ENCODE measurements at places on chromosomes 6 and 20. TPM values are rescaled to one million over a fixed set of nuclear protein-coding genes. Genes with fewer than 3 reads are reported as not detected.

KIAA1755 gene
- total RNA-seq = 0.20 TPM

SIRPD gene
- total RNA-seq = not detected

TOMM6 gene
- total RNA-seq = 306 TPM

THEMIS gene
- not detected for total RNA-seq

MCCD1 gene
- total RNA-seq = not detected

PI3 gene
- total RNA-seq = 2.9 TPM

PACRG gene
- total RNA-seq = not detected

RBM24 gene
- total RNA-seq = 5.3 TPM

SRF gene
- total RNA-seq = 16.3 TPM

RBPJL gene
- total RNA-seq = not detected

SLC35D3 gene
- total RNA-seq = not detected

SLC35F1 gene
- not detected for total RNA-seq

RTF2 gene
- 93.8 TPM for total RNA-seq

SLC22A1 gene
- 2.0 TPM for total RNA-seq

BMP2 gene
- 0.24 TPM for total RNA-seq

TPX2 gene
- total RNA-seq = 97.3 TPM

XKR7 gene
- not detected for total RNA-seq

HEY2 gene
- total RNA-seq = 0.03 TPM

FAM217A gene
- total RNA-seq = not detected

MOG gene
- not detected for total RNA-seq

RHAG gene
- total RNA-seq = not detected

SF3B5 gene
- 226 TPM for total RNA-seq

KHDRBS2 gene
- not detected for total RNA-seq

SESN1 gene
- total RNA-seq = 10.8 TPM

TSPYL1 gene
- total RNA-seq = 26.9 TPM

SNAP25 gene
- total RNA-seq = 18.4 TPM

TMC2 gene
- not detected for total RNA-seq

PTK7 gene
- total RNA-seq = 3.7 TPM

HLA-DMA gene
- 3.0 TPM for total RNA-seq

BTN1A1 gene
- total RNA-seq = not detected

DYNLT2 gene
- total RNA-seq = 0.49 TPM

BPIFB2 gene
- total RNA-seq = not detected

DPPA5 gene
- total RNA-seq = not detected

All from A549 treated with AZD2906 at 1 μM for 4 hours (cell line).